ENCODE measurements at places on chromosomes 16 and 17.
A peak's percentile ranks its signal among the peaks of the same experiment; 100 is the strongest.

GRCh38 chr17:57708410-57708809 lies 36.7 kb downstream of the CCDC182 start:
- DNase-seq: no peak

GRCh38 chr17:71117466-71117865 lies 948.1 kb downstream of the KCNJ2 start:
- no peak for DNase-seq

GRCh38 chr17:51255673-51256072 lies 4.2 kb downstream of the MBTD1 start:
- DNase-seq: no peak

GRCh38 chr16:58744497-58744896 lies 10.4 kb upstream of the GOT2 start:
- DNase-seq: no peak

DNA sequence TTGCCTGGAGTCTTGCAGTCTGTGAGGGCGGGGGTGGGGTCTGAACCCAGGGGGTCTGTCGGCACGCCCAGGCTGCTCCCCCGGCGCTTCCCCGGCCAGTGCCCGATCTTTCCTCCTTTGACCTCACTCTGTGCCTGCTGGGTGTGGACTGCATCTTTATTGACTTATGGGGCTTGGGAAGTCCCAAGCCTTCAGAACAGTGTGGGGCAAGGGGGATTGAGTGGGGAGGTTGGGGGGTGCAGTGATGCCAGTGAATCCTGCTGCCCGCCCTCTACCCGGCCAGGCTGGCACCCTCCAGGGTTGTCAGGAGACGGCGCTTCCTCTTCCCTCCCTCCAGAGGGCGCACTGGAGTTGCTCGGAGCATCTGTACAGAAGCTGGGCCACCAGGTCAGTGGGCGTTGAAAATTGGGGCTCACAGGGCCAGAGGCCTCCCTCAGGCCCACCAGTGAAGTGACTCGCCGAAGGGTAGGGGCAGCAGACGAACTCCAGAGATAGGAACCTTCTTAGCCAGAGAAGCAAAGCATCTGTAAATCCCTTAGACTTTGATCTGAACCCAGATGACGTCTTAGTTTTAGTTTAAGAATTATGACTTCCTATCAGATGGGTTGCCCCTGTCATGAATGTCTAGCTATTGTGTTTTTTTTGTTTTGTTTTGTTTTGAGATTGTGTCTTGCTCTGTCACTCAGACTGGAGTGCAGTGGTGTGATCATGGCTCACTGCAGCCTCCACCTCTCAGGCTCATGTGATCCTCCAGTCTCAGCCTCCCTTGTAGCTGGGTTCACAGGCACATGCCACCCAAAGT lies 184.8 kb upstream of the CIBAR2 start:
- DNase-seq: no peak

GRCh38 chr17:44384823-44385286 lies 4.6 kb downstream of the ITGA2B start:
- no peak for DNase-seq

DNA sequence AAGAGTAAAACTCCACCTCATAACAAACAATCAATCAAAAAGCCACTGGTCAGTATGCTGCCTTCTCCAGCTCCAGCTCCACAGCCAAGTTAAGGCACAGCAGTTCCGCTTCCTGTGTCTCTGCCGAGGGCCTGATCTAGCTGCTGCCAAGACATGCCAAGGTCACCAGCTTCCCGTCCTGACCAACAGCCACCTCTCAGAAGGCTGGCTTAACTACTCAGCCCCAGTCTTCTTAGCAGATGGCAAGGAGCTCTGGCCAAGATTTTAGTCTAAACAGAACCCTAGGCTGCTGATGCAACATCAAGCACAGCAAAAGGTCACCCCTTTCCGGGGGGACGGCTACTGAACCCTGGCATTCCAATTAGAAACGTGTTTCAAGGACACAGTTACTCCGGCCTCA lies 17.7 kb upstream of the MNT start:
- DNase-seq: no peak

DNA sequence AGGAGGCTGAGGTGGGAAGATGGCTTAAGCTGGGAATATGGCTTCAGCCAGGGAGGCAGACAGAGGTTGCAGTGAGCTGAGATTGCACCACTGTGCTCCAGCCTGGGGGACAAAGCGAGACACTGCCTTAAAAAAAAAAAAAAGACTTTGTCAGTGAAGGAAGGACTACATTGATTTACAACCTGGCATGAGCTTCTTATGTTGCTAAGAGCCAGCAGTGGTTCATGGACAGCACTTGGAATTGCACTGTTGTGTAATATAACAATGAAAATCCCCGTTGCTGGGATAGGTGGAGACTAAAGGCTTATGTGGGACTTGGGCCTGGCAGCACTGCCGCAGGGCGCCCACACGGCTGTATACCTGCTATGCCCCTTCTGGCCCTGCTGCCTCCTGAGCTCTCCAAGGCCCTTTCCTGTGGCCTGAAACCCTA lies 14.1 kb upstream of the SLC16A5 start:
- no peak for DNase-seq

DNA sequence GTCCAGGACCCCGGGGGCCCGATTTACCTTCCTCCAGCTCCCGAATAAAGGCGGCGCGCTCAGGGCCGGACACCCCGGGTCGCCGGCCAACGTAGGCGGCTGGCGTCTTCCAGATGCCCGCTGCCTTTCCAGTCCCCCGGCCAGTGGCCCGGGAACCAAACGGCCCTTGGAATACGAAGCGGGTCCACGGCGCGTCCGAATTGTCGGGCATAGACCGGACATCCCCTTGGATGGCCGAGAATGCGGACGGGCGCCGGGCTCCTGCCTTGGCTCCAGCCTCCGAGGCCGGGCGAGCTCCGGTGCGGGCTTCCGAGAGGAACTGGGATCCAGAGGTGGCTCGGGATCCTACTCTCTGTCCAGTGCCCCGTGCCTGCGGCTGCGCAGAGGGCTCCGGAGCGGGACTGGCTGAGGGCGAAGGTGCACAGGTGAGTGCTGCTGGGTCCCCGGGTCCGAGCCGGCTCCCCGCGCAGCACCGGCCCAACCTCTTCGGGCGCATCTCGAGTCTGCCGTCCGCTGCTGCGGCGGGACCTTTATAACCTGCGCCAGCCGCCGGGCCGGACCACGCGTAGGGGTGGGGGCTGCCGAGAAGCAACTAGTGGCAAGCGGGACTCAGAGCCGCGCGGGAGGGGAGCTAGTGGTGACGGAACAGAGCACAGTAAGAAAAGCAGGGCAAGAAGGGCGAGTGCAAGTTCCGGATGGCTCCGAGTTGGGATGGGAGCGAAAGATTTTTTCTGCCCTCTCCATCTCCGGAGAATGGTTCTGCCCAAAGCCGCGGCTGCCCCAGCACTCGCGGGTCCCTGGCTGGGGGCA lies at the start of gene HAP1:
TSS of gene HAP1 (minus strand) at position 505 of the 810 bp plus-strand sequence. CDS start at position 496, 9 bp downstream.
- DNase-seq: no peak

GRCh38 chr17:63961355-63962212 lies 11.1 kb downstream of the SCN4A start:
- DNase-seq: no peak

- DNase-seq: no peak
Observed at GRCh38 chr16:35734728-35735402, 2275.5 kb downstream of the TP53TG3F start.

- no peak for DNase-seq
Observed at GRCh38 chr16:74029115-74029792, 267.4 kb upstream of the PSMD7 start.

DNA sequence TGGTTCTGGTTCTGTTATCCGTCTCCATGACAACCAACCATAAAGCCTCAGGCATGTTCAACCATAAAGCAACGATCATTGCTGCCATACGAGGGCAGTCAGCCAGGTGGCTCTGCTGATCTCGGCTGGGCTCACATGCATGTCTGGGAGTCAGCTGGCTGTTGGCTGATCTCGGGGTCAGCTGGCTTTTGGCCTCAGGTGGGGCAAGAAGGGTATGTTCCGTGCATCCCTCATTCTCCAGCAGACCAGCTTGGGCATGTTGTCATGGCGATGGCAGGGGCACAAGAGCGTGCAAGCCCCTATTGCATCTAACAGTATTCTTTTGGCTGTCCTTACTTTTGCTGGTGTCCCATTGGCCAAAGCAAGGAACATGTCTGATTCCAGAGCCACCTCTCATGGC lies 86.2 kb downstream of the ABCC6 start:
- no peak for DNase-seq

DNA sequence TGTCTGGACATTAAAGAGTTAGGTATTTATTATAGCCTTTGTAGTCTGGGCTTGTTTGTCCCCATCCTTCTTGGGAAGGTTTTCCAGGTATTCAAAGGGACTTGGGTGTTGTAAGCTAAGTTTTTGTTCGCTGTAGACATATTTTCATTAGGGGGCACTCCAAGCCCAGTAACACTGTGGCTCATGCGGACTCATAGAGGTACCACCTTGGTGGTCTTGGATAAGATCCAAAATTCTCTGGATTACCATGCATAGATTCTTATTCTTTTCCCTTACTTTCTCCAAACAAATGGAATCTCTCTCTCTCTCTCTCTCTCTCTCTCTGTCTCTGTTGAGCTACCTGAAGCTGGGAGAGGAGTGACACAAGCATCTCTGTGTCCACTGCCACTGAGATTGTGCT lies 48.9 kb downstream of the ERCC4 start:
- DNase-seq: no peak

DNA sequence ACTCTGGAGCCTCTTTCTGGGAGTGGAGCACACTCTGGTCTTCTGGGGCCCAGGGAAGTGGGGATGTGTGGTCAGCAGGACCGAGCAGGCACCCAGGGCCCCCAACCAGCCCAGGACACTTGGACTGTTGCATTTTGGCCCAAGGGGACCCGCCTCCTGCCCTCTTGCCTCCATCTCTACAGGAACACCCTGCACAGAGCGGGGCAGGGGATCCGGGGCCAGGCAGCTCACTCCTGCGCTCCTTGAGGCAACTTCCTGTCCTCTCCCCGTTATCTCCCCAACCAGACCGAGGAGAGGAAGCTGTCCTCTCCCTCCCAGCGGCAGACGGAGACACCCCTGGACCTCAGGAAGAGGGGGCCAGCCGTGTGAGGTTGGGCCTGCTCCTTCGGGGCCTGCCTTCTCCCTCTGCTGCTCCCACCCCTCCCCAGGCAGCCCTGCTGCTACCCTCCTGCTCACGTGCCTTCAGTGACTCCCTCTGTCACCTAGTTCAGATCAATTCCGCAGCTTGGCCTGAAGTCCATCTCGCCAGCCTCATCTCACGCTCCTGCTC lies 10.0 kb upstream of the ATP2A3 start:
- no peak for DNase-seq

DNA sequence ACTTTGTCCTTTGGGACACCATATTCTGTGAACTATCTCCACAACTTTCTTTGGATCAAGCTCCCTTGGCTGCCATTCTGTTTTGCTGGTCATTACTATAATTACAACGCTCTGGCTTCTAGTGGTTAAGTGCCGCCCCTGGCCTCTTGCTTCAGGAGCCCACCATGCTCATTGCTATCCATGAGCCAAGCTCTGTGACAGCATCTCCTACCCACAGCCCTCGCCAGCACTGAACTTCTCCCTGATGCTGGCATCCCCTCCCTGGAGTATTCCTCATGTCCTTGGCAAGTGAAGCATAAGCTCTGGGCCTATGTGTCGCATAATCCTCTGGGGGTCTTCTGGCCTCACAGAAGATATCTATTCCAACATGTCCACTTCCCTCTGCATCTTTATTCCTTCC lies 60.6 kb upstream of the DHX40 start:
- no peak for DNase-seq

DNA sequence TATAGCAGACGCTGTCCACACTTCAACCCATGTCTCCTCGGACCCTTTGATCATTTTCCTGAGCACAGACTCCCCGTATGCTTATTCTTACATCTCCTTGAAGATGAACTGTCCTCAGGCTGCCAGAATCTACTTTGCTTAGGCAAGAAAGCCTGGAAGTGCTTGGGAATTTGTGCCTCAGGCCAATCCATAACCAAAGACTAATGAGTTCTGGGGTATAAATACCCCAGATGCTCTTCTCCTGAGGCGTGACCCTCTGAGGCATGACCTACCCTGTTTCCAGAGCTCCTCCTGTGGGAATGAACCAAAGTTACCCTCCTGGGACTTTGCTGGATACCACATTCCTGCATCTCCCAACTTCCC lies 10.1 kb upstream of the TEKT3 start:
- no peak for DNase-seq

GRCh38 chr17:14098246-14098645 lies 28.9 kb downstream of the COX10 start:
- DNase-seq: no peak

- DNase-seq: no peak
Observed at GRCh38 chr16:12311309-12311708, 334.8 kb downstream of the SNX29 start.

GRCh38 chr17:81833921-81834830 lies 674 bp downstream of the PPP1R27 start:
- no peak for DNase-seq

GRCh38 chr17:58324056-58324408 lies 4.6 kb downstream of the TSPOAP1 start:
- no peak for DNase-seq

- DNase-seq: no peak
Observed at GRCh38 chr17:74963656-74964055, 8.9 kb downstream of the HID1 start.

- DNase-seq: no peak
Observed at GRCh38 chr17:29263916-29264315, 17.3 kb downstream of the CRYBA1 start.

GRCh38 chr16:66052745-66053144 lies 313.7 kb upstream of the CDH5 start:
- DNase-seq: no peak

DNA sequence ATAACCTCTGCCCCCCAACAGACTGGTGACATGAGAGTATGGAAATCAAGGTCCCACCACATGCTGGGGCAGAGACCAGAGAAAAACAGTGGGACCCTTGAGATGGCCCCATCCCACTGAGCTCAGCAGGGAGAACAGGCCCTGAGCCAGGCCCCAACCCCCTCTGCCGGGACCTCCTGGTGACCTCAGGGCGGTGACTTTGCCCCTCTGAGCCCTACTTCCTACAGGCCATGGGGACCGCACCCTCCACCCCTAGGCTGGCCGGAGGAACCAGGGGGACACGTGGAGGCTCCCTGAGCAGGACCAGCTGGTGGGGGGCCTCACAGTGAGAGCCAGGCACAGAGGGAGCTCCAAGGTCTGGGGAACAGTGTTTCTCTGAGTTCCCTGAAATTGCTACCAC lies 13.8 kb upstream of the SRRM2 start:
- no peak for DNase-seq

- no peak for DNase-seq
Observed at GRCh38 chr16:52073024-52073423, 473.9 kb downstream of the TOX3 start.

- peak; percentile 53 for DNase-seq
Observed at GRCh38 chr16:85173146-85173980, 61.1 kb upstream of the CIBAR2 start.

DNA sequence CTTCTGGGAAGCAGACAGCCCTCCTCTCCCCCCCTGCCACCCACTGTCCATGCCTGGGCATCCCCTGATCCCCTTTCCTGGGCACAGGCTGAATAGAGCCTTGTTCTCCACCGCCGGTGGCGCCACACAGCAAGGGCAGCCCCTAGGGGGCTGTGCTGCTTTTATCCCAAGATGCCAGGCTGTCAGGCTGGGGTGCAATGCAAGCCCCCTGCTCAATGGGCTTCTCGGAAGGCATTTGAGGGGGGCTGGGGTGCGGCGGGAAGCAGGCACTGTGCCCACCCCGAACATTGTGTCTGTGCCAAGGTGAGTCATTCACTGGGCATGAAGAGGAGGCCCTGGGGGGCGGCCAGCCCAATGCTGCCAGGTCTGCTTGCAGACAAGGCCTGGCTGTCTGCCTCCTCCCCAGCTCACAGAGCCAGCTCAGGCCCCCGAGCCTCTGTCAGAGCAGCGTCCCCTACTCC lies 1.5 kb upstream of the GFAP start:
- DNase-seq: no peak

GRCh38 chr16:86224126-86224525 lies 286.2 kb upstream of the FOXF1 start:
- no peak for DNase-seq

- DNase-seq: no peak
Observed at GRCh38 chr17:39769974-39770587, 32.3 kb downstream of the GRB7 start.

Data from amniotic stem cell (primary cell).